ENCODE measurements at places on chromosomes 6 and 20. TPM values are rescaled to one million over a fixed set of nuclear protein-coding genes. Genes with fewer than 3 reads are reported as not detected.

GRCh38 chr6:7762760-7763159, 36.9 kb downstream of the BMP6 start:
- H3K27me3 ChIP-seq = no peaks in the 10 kb centered on the region
- H3K27ac ChIP-seq = no peak overlapping the region

OPN5 gene
- total RNA-seq = not detected

TAP1 gene
- 63.9 TPM for total RNA-seq

GRCh38 chr20:48673507-48673906, 154.3 kb downstream of the PREX1 start:
- no peaks in the 10 kb centered on the region for H3K4me1 ChIP-seq
- H3K4me3 ChIP-seq = no peak overlapping the region
- H3K27ac ChIP-seq = no peak overlapping the region
- H3K27me3 ChIP-seq = no peaks in the 10 kb centered on the region
- no peak for DNase-seq
- H3K36me3 ChIP-seq = peaks cover 53% of the 10 kb centered on the region

PRPH2 gene
- total RNA-seq = 0.68 TPM
